ENCODE measurements at places on chromosomes 6 and 20.
A peak's percentile ranks its signal among the peaks of the same experiment; 100 is the strongest.

GRCh38 chr20:32532246-32532645 is 52.9 kb downstream of the NOL4L start:
- no peak for DNase-seq

- DNase-seq = no peak
These were observed 38.4 kb downstream of the AKAP7 start for GRCh38 chr6:131173680-131174079.

GRCh38 chr20:50333812-50334211 is 143.2 kb downstream of the CEBPB start:
- DNase-seq = no peak

DNA sequence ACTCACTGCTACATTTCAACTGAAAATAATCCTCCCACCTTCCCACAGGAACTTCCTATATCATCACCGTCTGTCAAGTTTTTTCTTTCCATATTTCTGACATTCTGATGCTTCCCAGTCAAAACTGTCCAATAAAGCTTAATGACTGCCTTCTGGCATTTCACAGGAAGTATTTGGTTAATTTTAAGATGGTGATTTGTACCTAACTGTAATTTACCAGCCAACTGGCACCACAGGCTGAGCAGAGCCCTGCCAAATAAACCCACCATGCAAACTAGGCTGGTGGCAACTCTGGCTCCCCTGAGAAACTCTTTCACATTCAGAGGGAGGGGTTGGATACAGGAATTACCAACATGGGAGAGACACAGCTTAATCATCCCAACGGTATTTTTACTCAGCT is 50.0 kb downstream of the KLHL32 start:
- no peak for DNase-seq

GRCh38 chr6:80639181-80639629 is 532.7 kb downstream of the BCKDHB start:
- DNase-seq = no peak

GRCh38 chr6:152318278-152318677 is 318.9 kb downstream of the SYNE1 start:
- DNase-seq = no peak

GRCh38 chr20:50417023-50417329 is 93.2 kb upstream of the PTPN1 start:
- no peak for DNase-seq

GRCh38 chr6:79813854-79814709 is 133.3 kb downstream of the ELOVL4 start:
- DNase-seq = peak; percentile 62

DNA sequence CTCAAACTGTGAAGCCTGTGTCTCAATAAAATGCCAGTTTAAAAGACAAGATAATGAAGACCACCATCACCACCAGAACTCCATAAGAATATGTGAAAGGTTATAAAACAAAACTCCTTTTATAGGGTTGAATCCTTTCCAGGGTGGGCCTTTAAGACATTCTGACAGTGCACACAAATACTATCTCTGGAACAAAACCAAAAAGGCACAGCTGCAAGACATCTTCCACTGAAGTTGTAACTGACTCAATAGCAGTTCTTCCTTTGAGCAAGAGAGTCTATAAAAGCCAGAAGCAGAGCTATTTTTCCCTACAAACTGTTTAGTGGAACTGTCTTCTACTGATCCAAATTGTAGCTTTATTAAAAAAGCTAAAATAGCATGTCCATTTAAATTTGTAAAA is 81.6 kb downstream of the EPB41L2 start:
- no peak for DNase-seq

- DNase-seq = no peak
These were observed at the start of gene GRM4 for GRCh38 chr6:34146021-34146782. GRM4 (minus strand) TSS chr6:34146087; CDS start chr6:34133496, 12,591 bp downstream.

GRCh38 chr6:61640463-61640862 is 645.6 kb downstream of the KHDRBS2 start:
- DNase-seq = no peak

GRCh38 chr6:52152711-52153160 is 33.4 kb upstream of the IL17A start:
- no peak for DNase-seq

GRCh38 chr20:57124800-57125517 is 141.5 kb downstream of the BMP7 start:
- no peak for DNase-seq

DNA sequence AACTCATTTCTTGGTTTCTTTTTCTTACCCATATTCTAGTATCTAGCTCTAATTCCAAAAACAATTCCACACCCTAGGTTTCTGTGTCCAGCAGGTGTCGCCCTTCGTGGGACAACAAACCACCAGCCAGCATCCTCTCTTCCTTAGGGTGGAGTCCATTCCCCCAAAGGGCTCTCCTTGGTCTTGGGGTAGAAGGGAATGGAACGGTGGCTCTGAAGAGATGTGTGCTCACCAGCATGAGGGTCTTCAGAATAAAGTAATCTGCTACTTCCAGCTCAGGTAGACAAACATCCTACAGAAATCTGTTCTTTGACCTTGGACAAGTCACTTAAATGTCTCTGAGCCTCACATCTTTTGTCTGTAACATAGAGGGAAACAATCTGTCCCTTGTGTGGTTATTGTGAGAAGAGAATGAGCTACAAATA is 7.2 kb downstream of the HLA-DMB start:
- peak; percentile 59 for DNase-seq

DNA sequence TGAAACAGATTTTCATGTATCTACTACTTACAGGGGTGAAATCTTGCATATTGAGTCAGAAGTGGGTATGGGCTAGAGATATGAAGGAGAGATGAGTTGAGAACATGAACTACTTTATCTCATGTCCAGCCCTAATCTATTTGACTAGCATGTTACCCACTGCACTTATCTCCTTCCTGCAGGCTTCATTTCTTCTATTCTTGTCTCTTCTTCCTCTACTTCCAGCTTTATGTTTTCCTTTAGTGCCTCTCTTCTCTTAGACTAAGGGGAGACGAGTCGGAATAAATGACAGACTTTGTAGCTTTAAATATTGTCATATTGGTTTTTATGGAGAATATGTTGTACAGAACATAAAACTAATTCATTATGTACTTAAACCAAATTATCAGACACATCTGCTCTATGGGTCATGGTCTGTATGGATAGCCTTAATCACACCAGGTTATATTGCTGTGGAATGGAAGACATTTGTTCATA is 5.3 kb downstream of the RAB32 start:
- DNase-seq = no peak

GRCh38 chr6:114897536-114897935 is 554.7 kb upstream of the HS3ST5 start:
- DNase-seq = no peak

GRCh38 chr6:166032366-166033200 is 135.1 kb downstream of the TBXT start:
- DNase-seq = no peak

All from NCI-H2227 treated with DMSO at 0.1 percent for 48 hours (cell line).